Activated T-helper 1 cell treated with anti-CD3 and anti-CD28 coated beads, Interleukin-12 subunit alpha, Interleukin-12 subunit beta, Interleukin-2, Interleukin-4 antibody, amounts not matched to agents 30 ng/mL and 10 ng/mL and 1 ng/mL, durations not matched to agents 14 hours and 24 hours and 36 hours (primary cell): ENCODE measurements at places on chromosomes 1 and 21.

GRCh38 chr1:206657751-206658150, 22.4 kb downstream of the DYRK3 start:
- DNase-seq, result no peak

GRCh38 chr1:92486251-92487077, at the start of gene GFI1:
Gene GFI1, minus strand, starts transcription at chr1:92486925. Its CDS starts 3,438 bp downstream, at chr1:92483487.
- peak; percentile 53 for DNase-seq

DNA sequence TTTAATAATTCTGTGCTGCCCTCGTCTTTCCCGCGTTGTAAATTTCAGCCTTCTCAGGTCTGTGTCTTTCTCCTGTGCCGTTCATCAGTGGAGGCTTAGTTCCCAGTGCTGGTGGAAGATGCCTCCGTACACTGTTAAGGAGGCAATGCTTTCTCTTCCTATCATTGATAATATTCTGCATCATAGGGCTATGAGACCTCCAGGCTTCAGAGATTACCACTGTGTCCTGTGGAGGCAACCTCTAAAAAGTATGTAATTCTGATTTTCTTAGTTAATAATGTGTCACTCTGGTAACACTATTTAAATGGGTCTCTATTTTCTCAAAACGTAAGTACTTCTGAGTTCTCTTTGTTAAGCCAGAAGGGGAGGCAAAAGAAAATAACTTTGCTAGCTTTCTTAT, 538.3 kb downstream of the SMYD3 start:
- DNase-seq, result no peak

DNA sequence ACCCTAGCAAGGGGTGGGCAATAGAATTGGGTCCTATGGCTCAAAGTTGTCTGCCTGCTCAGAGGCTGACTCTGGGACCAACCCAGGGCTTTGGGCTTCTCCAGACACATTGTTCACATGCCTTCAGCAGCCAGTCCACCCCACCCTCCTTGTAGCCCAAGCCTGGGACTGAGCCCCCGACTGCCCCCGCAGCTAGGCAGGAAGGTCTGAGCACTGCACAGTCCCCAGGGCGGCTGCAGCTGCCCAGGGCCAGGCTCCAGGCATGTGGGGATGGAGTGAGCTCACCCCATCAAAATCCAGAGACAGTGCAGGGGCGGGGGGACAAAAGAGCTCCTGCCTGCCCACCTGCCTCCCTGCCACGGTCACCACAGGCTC, 35.6 kb downstream of the HSPG2 start:
- no peak for DNase-seq

DNA sequence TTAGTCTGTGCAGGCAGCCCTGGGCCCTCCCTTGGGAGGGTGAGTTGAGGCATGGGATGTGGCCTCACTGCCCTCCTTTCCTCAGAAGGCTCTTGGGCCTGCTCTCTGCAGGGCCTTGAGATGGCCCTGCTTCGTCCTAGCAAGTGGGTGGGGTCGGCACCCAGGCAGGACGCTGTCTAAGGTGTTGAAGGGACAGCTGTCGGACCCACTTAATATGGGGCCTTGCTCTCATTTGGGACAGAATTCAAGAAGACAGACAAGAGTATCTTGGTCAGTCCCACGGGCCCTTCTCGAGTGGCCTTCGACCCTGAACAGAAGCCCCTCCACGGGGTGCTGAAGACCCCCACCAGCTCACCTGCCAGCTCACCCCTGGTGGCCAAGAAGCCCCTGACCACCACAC, 26.0 kb upstream of the PDXK start:
- no peak for DNase-seq

GRCh38 chr1:177915641-177916040, 54.2 kb downstream of the SEC16B start:
- DNase-seq, result no peak

- no peak for DNase-seq
Measured at GRCh38 chr1:2999138-2999537, 22.1 kb upstream of the ACTRT2 start.

- no peak for DNase-seq
Measured at GRCh38 chr1:91406773-91407389, 2.2 kb upstream of the HFM1 start.

- no peak for DNase-seq
Measured at GRCh38 chr1:1782399-1783221, 4.3 kb upstream of the NADK start.

GRCh38 chr1:49995734-49996133, 28.0 kb downstream of the AGBL4 start:
- DNase-seq, result no peak

- DNase-seq, result no peak
Measured at GRCh38 chr21:25079053-25079452, 528.2 kb downstream of the MRPL39 start.

- no peak for DNase-seq
Measured at GRCh38 chr1:175848329-175848728, 104.9 kb upstream of the TNR start.

- DNase-seq, result no peak
Measured at GRCh38 chr1:205667909-205668643, 12.2 kb downstream of the SLC45A3 start.

DNA sequence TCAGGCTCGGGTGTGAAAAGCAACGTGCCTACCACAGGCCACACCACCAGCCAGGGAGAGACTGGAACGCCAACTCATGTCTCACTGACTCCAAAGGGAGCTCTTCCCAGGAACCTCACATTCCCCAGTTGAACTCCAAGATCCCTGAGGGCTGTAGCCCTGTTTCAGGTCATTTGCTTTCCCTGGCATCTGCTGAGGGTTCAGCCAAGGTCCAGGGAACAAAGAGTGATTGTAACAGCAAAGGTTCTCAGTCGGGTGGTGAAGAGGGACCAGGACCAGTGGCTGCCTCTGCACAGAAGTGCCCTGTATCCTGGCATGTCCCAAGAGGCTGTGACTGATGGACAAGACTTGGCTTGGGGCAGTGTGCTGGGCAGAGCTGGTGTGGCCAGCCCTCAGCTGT, 42.8 kb downstream of the GRIK3 start:
- no peak for DNase-seq

- no peak for DNase-seq
Measured at GRCh38 chr1:157132616-157133167, 5.5 kb downstream of the ETV3 start.

- no peak for DNase-seq
Measured at GRCh38 chr1:48738356-48738755, 38.3 kb downstream of the BEND5 start.

GRCh38 chr1:160129046-160129445, 13.5 kb downstream of the ATP1A2 start:
- no peak for DNase-seq

GRCh38 chr1:169312084-169312954, 55.3 kb downstream of the NME7 start:
- DNase-seq, result peak; percentile 31

DNA sequence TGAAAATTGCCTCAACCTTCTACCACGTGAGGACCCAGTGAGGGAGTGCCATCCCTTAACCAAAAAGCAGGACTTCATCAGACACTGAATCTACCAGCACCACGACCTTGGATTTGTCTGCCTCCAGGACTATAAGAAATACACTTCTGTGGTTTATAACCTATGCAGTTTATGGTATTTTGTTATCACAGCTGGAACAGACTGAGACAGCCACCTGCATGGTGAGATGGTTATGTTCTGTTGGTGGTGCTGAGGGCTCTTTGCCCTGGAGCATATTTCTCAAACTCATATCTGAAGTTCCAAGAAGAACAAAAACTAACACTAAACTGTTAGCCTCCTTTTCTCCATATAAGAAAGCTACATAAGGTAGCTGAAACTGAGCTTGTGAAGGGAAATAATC, 69.8 kb upstream of the RGS18 start:
- no peak for DNase-seq

GRCh38 chr1:30801771-30802198, 44.2 kb upstream of the LAPTM5 start:
- DNase-seq, result peak; percentile 63

DNA sequence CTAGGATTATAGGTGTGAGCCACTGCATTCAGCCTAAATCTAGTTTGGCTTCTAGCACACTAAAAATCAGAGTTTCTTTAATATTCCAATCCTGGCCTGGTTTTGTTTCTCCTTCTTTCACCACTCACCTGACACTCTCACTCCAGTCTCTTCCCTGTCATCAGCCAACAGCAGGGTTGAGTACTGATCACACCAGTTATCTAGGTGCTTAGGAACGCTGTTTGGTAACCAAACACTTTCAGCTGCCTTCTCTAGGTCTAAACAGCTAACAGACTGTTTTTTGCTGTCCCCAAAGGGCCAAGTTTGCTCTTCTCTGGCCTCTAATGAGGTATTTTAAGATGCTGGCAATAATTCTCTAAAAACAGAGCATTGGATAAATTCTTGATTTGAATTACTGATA, 17.7 kb upstream of the FRRS1 start:
- no peak for DNase-seq

DNA sequence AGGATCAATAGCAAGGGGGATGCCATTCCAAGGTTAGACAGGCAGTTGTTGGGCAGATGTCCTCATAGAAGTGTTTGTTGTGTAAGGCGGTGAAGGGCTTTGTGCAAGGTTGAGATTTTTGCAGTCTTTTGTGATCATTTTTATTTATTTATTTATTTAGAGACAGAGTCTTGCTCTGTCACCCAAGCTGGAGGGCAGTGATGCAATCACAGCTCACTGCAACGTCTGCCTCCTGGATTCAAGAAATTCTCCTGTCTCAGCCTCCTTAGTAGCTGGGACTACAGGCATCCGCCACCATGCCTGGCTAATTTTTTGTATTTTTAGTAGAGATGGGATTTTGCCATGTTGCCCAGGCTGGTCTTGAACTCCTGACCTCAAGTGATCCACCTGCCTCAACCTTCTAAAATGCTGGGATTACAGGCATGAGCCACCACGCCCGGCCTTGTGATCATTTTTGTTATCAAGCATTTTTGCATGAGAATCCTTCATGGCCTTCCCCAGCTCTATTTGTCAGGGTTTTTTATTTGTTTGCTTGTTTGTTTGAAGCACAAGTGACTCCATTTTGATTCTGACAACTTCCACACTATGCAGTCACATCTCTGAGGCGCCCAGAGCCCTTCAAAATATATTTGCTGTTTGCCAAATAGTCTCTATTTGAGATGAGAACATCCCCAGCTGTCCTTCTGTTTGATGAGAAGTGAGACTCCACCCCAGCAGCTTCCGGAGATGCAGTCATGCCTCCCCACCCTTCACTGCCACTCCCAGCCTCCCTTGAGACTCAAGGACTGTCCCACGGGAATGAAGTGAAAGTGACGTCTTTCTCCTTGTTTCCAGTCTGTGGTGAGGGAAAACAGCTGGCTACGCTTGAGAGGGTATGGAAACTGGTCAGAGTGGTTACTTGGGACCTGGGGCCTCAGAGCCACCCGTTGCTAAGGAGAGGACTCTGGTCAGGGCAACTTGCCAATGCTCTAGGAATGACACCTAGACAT, 38.0 kb downstream of the TMEM50B start:
- DNase-seq, result no peak

DNA sequence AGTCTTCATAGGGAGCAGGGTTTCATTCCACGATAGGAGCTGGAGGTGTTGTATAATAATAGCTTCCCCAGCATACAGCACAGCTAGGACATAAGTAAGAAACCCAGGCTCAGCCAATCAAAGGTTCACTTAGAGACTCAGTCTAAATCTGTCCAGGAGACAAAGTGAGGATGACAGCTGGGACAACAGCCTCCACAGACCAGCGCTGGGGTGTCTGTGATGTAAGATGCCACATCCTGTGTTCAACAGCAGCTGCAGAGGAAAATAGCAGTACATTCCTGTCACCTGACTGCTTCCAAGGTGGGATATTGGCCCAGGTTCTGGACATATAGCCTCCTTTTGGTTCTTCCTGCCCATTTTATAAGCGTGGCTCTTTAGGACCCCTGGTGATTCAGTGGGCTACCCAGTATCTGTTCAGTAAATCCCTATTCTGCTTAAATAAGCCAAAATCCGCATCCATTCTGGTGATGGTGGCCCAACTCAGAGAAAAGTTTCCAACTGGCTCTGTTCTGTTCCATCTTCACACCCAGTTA, 176.8 kb upstream of the SYT6 start:
- DNase-seq, result no peak

- DNase-seq, result no peak
Measured at GRCh38 chr1:238653693-238654321, 732.6 kb upstream of the CHRM3 start.

GRCh38 chr1:172704001-172704400, 45.1 kb downstream of the FASLG start:
- DNase-seq, result no peak

DNA sequence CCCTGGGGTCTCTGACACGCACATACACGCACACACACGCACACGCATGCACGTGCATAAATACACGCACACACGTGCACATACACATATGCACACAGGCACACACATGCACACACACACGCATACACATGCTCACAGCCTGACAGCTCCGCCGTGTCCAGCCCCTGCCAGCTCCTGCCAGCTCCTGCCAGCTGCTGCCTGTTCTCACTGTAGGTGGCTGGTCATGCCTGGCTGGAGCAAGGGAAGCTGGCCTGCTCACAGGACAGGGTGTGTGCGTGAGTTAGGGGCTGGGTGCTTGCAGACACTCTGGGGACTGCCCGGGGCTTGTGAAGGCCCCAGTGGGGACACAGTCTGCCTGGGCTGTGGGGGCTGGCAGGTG, 4.9 kb downstream of the PLCH2 start:
- no peak for DNase-seq

- no peak for DNase-seq
Measured at GRCh38 chr1:101137144-101138126, 99.4 kb upstream of the S1PR1 start.

- no peak for DNase-seq
Measured at GRCh38 chr1:11967028-11967547, 13.2 kb upstream of the MFN2 start.

DNA sequence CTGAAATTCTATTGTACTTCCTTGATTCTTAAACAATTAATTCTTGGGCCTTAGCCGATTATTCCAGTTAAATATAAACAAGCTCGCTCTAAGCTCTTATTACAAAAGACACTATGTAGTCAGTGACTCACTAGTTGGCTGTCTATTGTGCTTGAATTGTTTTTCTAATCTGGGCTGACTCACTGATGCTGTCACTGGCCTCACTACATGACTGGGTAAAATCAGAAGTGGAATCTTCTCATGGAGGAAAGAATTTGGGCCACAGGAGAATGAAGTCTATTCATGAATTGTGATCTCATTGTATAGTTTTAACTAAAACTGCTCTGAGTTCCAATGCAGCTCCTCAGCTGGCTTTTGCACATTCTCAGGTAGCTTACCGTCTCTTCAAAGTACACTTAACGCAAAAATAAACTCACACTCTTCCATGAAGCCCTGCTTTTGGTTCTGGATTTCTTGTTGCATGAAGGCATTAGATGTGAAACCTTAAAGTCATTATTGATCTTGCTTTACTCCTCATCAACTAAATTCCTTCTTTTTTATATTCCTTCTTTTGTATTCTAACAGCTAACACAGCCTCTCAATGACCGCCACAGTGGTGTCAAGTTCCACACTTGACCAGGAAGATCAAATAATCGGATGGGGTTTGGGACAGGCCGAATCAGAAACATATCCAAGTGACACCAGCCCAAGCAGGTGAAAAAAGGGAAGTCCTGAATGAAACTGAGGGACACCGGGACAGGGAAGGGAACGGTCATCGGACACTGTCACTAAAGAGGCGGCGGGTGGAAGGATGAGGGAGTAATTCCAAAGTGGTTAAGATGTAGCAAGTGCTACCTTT, 80.9 kb upstream of the LBR start:
- no peak for DNase-seq

GRCh38 chr1:156525071-156525501, 24.5 kb upstream of the MEF2D start:
- DNase-seq, result no peak

GRCh38 chr1:19552291-19553010, 67.1 kb upstream of the CAPZB start:
- no peak for DNase-seq

- DNase-seq, result no peak
Measured at GRCh38 chr1:24102961-24103360, 9.0 kb downstream of the MYOM3 start.
